GM13977 (cell line): ENCODE measurements at places on chromosomes 1 and 21.

GRCh38 chr1:232440325-232441035, 189.5 kb downstream of the SIPA1L2 start:
- DNase-seq: no peak

GRCh38 chr1:7331926-7332535, 439.1 kb upstream of the VAMP3 start:
- no peak for DNase-seq

DNA sequence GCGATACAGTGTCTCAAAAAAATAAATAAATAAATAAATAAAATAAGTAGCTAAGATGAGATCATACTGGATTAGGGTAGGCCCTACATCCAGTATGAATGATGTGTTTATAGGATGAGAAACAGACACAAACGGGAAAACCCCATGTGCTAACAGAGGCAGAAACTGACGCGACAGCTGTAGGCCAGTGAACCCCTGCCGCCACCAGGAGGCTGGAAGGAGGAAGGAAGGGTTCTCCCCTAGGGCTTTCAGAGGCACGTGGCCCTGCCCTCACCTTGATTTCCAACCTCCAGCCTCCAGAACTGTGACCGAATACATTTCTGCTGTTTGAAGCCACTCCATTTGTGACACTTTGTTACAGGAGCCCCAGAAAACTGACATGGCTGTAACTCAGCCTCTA, 38.5 kb downstream of the CHD5 start:
- peak; percentile 74 for DNase-seq

DNA sequence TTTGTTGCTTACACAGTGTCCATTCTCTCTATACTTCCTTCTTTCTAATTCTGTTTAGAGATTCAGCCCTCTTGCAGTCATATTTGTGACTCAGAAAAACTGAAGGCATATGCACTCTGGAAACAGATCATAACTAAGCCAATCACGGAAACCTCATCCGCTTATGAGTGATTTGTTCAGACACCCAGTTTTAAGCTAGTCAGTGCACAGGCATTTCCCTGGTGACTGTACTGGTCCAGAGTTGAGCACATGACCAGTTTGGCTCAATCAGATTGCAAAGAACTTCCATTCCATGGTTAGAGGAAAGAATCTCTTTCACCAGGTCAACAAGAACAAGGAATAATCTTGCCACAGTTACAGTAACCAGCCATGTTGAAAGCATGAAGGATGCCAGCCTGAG, 69.2 kb upstream of the SGIP1 start:
- no peak for DNase-seq

DNA sequence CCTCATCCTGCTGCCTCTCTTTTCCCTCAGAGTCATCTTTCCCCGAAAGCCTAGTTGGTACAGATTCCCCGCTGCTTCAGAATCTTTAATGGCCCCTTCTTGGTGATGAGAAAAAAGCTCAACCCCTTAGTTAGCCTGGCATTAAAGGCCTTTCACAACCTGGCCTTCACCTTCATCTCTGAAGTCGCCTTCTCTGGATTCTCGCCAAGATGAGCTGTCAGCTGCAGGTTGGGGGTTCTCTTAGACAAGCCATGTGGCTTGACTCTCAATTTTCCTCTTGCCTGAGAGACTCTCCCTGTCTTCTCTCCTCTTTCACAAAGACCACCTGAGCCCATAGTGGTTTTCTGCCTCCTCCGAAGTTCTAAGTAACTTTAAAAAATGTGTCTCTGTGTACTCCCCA, 15.5 kb upstream of the DISC1 start:
- DNase-seq: no peak

GRCh38 chr1:154935749-154936554, 567 bp downstream of the PMVK start:
- DNase-seq: no peak

GRCh38 chr1:100931716-100932115, 35.8 kb downstream of the SLC30A7 start:
- no peak for DNase-seq

GRCh38 chr1:117232531-117232930, 21.8 kb upstream of the VTCN1 start:
- no peak for DNase-seq

DNA sequence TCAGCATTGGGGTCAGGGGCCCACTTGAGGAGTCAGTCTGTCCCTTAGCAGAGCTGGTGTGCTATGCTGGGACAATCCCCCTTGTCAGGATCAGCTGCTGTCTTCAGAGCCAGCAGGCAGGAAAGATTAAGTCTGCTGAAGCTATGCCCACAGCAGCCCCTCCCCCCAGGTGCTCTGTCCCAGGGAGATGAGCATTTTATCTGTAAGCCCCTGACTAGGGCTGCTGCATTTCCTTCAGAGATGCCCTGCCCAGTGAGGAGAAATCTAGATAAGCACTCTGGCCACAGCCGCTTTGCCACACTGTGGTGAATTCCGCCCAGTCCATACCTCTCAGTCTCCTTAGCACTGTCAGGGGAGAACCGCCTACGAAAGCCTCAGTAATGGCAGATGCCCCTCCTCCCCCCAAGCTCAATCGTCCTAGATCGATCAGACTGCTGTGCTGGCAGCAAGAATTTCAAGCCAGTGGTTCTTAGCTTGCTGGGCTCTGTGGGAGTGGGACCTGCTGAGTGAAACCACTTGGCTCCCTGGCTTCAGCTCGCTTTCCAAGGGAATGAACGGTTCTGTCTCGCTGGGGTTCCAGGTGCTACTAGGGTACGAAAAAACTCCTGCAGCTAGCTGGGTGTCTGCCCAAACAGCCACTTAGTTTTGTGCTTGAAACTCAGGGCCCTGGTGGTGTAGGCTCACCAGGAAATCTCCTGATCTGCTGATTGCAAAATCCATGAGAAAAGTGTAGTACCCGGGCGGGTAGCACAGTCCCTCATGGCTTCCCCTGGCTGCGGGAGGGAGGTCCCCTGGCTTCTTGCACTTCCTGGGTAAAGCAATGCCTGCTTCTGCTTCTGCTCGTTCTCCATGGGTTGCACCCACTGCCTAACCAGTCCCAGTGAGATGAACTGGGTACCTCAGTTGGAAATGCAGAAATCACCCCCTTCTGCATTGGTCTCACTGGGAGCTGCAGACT, 25.1 kb upstream of the TP53BP2 start:
- no peak for DNase-seq

GRCh38 chr1:27418326-27419185, 26.1 kb downstream of the GPR3 start:
- peak; percentile 79 for DNase-seq

- peak; percentile 82 for DNase-seq
These were observed 731 bp downstream of the EFNA4 start for GRCh38 chr1:155064111-155064831.

DNA sequence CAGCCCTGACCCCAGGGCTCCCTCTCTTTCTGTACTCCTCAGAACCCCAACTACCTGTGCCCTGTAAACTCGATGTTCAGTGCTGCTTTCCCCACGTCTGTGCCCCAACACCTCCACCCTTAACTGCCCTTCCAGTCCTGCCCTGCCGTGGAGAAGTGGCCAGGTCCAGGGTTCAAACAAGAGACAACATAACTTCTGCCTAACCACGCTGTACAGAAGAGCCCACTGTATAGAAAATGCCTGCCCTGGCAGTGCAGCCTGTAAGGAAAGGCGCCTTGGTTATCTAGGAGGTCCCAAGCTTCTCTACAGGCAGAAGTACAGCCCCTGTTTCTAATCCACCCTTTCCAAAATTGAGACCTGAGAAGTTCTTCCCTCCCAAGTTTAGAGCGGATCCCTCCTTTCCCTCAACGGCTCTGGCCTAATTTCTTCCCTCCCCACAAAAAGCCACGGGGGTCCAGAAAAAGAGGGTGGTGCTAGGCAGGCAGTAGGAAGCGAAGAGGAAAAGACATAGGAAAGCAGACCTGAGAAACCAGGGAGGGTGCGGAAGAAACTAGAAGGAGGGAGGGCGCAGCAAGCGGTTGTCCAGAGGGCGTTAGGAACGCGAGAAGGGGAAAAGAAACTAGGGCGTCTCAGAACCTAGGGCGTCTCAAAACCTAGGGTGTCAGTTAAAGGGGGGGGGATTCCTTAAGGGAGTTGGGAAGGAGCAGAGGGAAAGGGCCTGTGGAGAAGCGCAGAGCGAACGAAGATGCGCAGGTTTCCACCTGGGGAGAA, 3.2 kb downstream of the DMRTA2 start:
- no peak for DNase-seq

- peak; percentile 65 for DNase-seq
These were observed 25.0 kb downstream of the RLF start for GRCh38 chr1:40185951-40186864.

- DNase-seq: no peak
These were observed 82.5 kb upstream of the ZNF648 start for GRCh38 chr1:182143825-182144645.

- peak; percentile 53 for DNase-seq
These were observed 47.1 kb downstream of the ATP2B4 start for GRCh38 chr1:203673550-203674411.

DNA sequence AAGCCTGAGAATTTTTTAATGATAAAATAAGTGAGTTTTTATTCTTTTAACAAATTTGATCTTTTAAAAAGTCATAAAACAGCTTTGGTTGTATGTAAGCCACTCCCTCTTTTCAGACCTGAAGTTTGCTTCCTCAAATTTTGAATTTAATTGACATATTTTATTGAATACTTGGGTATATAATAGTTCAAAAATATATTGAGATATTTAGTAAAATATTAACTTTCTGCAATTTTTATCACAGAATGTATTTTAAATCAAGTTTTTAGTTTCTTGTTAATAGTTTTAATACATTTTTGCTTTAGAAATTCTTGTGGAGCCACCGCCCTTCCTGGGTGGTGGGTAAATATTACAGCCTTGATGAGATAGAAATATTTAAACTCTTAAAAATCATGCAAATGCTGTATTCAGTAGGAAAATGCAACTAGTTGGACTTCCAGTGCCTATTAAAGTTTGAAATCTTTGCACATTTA, 867 bp downstream of the PTPRC start:
- DNase-seq: no peak

GRCh38 chr1:67612788-67613241, 72.2 kb upstream of the GADD45A start:
- DNase-seq: no peak

DNA sequence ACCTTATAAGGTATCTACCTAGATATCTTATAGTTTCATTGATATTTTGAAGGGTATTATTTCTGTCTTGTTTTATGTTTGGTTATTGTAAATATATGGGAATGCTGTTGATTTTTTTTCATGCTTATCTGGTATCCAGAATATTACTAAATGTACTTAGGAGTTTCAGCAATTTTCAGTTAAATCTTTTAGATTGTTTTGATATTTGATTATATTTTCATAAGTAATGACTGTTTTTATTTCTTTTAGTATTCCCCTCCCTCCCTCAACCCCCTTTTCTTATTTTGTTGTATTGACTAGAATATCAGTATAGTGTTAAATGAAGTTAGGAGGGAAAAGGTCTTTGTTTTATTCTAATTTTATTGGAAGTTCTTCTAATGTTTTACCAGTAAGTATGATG, 344.4 kb upstream of the PROX1 start:
- no peak for DNase-seq

DNA sequence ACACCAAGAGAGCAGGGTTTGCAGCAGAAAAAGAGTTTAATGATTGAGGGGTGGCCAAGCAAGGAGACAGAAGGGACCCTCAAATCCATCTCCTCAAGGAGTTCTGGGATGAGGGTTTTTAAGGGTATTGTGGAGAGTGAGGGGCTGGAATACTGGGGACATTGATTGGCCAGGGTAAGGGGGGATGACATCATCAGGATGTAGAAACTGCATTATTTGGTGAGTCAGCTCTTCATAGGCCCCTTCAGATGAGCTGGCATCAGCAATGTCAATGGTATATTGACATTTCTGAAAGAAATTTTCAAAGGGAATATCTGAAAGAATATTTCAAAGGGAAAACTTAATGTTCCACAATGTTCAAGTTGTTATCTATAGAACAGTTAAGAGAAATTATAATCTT, 168.1 kb upstream of the SNX7 start:
- no peak for DNase-seq

DNA sequence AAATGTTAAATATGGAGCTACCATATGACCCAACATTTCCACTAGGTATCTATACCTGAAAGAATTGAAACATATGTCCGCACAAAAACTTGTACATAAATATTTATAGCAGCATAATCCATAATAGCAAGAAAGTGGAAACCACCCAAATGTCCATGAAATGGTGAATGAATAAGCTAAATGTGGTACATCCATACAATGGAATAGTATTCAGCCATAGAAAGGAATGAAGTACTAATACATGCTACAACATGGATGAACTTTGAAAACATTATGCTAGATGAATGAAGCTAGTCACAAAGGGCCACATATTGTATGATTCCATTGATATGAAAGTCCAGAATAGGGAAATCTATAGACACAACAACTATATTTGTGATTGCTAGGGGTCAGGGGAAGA, 20.0 kb upstream of the BLACAT1 start:
- no peak for DNase-seq

DNA sequence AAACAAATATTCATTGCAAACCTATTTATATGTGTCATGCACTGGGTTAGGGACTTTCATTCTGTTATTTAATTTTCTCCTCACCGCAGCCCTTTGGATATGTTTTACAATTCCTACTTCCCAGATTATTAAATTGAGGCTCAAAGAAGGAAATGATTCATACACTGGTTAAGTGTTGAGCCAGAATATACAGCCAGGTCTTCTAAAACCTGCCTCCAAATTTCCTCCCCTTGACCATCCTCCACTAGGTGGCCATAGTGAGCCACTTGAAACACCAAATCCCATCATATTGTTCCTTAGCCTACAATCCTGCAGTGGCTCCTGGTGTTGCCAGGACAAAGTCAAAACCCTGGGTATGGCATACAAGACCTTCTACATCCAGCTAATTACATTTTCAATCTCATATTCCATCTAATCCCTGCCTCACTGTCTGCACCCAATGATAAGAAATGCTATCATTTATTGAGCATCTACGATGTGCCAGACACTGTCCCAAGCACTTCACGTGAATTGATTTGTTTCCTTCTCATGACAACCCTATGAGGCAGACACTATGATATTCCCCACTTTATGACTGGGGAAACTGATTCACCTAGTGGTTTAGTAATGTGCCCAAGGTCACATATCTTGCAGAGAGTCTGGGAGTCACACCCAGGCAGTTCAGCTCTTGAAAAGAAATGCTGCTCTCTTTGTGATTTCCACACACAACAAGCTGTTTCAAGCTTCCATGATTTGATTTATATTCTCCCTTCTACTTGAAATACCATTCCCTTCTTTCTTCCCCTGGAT, 23.6 kb upstream of the KIRREL1 start:
- DNase-seq: no peak
